ENCODE measurements at places on chromosomes 13 and 19. TPM values are rescaled to one million over a fixed set of nuclear protein-coding genes. Genes with fewer than 3 reads are reported as not detected.

DNA sequence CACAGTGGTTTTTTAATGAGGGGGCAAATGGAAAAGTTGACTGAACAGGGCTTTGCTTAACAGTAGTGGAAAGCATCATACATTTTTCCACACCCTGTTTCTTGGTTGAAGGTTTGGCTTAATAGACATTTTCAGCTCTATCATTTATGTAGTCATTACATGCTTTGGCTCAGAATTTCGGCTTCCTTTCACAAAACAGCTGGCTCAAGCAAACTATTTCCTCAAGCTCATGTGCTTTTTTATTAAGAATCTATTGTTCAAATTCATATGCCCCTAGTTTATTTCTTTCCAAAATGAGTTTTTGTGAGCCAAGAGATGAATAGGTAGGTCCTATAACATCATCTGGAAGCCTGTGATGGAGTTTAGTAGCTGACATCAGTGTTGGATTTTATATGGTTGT lies 113.8 kb downstream of the SLITRK6 start:
- DNase-seq: no peak

- DNase-seq: no peak
Measured at GRCh38 chr19:32053376-32053775, 292.0 kb upstream of the ZNF507 start.

- no peak for DNase-seq
Measured at GRCh38 chr19:41921577-41922576, 6.4 kb downstream of the ERFL start.

DNA sequence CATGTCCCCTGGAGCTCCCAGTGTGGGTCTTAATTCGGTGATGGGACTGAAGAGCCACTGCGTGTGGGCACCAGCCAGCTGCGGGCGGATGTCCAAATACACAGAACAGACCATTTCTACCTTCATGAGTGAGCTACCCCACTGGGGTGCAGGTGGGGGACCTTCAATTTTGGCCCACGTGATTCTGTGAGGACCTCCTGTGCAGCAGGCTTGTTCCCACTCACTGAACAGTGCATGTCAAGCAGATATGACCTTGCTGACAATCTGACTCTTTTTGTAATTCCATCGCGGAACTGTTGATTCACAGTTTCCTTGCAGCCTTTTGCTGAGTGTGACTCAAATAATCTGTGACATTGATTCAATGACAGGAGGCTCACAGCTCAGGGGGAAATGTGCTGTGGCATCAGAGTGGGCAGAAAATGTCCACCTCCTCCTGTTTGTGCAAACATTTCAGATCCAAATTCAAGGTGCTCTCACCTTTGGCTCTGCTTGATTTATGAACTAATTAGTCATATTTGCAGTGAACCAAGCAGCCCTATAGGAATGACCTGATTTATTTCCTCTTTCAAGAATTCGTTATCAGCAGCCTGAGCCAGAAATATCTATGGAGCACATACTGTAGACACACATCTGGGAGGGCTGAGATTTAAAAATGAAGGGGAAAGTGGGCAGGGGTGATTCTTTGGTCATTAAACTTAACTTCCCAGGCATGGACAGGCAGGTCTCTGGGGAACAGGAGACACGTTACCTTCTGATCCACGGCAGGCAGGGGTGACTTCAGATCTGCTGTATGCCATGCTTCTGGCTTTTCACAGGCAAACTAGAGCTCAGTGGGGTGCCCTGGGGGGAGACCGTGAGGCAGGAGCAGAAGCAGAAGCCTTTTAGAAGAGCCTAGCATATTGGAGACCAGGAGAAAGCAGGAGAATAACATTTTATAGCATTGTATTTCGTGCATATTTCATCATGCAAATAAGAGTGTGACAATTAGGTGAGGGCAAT lies 170.0 kb upstream of the KL start:
- DNase-seq: no peak

GRCh38 chr13:96033220-96034015 lies 19.8 kb downstream of the UGGT2 start:
- no peak for DNase-seq

DNA sequence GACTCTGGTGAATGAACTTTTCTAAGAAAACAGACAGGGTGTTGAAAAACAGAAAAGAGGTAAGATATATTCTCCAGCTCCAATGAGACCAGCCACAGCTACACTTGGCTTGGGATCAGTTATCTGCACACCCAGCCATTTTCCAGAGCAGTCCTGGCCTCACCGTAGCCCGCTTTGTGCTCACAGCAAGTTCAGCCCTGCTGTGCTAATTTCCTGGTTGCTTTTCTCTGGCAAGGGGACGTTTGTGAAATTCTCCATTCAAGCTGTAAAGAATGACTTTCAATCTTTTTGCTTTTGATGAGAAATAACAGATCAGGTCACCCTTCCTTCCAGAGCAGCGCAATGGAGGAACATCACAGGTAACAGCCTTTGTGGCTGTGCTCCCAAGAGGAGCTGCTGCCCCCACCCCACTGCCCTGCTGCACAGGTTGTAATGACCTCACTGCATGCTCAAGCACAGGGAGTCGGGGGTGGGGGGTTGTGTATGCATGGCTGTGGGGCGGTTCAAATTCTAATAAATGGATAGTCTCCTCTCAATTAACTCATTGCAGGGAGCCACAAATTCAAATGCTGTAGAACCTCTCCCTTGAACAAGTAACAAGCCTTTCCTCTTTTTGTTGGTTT lies 516.6 kb upstream of the NBEA start:
- no peak for DNase-seq

- DNase-seq: no peak
Measured at GRCh38 chr13:105725887-105726286, 809.6 kb downstream of the EFNB2 start.

- no peak for DNase-seq
Measured at GRCh38 chr13:92658293-92658692, 568.3 kb upstream of the GPC6 start.

DNA sequence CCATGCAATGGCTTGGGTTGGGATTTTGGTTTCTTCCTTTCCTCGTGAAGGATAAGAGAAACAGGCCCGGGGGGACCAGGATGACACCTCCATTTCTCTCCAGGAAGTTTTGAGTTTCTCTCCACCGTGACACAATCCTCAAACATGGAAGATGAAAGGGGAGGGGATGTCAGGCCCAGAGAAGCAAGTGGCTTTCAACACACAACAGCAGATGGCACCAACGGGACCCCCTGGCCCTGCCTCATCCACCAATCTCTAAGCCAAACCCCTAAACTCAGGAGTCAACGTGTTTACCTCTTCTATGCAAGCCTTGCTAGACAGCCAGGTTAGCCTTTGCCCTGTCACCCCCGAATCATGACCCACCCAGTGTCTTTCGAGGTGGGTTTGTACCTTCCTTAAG lies 24.1 kb downstream of the SPC24 start:
- DNase-seq: no peak

Gene CGB2
- not detected for total RNA-seq

Gene CACNA1A
- total RNA-seq: 22.3 TPM

Gene CCDC169
- not detected for total RNA-seq

Gene LILRA5
- total RNA-seq: 1.9 TPM

Gene CLEC17A
- not detected for total RNA-seq

Gene CEACAM3
- not detected for total RNA-seq

Gene ZNF154
- 0.57 TPM for total RNA-seq

Gene TMEM221
- total RNA-seq: not detected
